ENCODE measurements at places on chromosomes 13 and 19.
A peak's percentile ranks its signal among the peaks of the same experiment; 100 is the strongest.

DNA sequence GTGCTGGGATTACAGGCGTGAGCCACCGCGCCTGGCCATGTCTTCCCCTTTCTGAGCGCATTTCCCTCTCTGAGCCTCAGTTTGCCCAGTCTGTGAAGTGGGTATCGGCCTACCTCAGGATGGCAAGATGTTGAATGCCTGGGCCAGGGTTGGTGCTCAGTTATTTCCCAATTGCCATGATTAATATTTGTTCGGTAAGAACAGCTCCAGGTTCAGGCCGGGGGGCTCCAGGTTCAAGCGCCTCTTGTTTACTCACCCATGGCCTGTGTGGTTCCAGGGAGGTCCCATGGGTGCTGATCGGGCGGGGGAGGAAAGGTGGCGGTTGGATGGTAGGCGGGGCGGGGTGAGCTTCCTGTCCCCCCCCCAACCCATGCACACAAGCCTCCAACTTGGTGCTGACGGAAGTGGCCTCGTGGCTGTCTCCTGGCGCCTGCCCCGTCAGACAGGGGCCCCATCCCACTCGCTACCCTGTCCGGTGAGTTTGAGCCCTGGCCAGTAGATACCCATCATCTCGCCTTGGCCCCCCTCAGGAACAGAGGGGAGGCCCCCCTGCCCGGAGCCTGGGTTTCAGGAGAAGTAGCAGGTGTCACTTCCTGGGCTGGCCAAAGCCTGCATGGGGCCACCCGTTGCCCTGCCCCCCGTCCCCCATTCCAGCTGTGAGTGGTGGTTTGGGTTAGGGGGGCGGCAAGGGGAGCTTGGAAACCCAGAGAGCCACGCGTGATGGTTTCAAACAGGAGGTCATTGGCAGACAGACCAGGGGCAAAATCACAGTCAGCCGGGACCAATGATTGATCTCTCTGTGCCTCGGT, at the start of gene FCHO1:
Gene FCHO1, plus strand, starts transcription at position 375 of the 809 bp plus-strand sequence. CDS start 3,688 bp downstream, outside the sequence.
- DNase-seq = no peak

DNA sequence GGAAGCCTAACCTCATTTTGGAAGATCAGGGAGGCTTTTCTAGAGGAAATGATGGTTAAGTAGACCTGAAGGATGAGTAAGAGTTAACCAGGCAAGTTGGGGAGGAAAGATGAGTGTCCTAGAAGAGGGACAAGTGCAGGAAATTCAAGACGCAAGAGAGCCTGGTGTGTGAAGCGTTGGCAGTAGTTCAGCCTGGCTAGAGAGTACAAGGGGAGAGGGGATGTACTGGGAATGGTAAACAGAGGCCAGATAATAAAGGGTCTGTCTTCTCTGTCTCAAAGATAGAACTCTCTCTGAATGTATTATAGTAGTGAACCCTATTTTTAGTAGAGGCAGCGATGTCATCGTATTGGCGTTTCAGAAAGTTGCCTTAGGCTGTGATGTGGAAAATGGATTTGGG, 9.7 kb downstream of the DPY19L3 start:
- DNase-seq = no peak

- DNase-seq = no peak
Observed at GRCh38 chr13:90362707-90363106, 984.8 kb upstream of the MIR17HG start.

DNA sequence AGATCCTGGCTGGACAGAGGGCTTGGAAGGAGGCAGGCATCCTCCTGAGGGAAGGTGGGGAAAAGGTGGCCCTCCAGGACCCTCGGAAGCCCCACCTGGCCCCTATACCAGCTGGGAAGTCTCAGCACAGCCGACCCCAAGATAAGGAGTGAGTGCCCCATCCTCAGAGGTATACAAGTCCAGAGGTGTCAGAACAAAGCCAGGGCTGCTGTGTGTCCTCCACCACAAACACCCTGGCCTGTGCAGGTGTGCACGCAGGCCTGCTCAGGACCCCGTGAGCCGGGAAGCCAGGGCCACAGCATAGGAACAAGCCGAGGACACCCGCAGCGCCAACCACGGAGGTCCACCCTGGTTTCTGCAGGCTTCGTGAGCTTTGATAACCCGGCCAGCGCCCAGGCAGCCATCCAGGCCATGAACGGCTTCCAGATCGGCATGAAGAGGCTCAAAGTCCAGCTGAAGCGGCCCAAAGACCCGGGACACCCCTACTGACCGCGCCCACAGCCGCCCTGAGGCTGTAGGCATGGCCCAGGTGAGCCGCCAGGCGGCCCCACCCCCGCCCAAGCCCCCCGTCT, 68.6 kb downstream of the CELF5 start:
- no peak for DNase-seq

DNA sequence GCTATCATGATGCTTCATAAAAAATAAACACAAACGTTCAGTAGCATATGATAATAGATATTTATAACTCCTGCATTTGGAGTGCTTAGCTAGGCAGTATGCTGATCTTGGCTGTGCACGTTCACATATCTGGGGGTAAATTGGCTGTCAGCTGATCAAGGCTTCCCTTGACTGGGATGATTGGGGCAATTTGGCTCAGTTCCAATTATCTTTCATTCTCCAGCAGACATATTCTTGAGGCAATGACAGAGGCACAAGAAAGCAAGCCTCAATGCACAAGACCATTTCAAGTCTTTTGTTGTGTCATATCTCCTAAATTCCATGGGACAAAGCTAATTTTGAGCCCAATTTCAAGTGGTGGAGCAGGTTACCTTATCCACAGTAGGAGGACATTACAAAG, 142.0 kb downstream of the DLEU7 start:
- no peak for DNase-seq

DNA sequence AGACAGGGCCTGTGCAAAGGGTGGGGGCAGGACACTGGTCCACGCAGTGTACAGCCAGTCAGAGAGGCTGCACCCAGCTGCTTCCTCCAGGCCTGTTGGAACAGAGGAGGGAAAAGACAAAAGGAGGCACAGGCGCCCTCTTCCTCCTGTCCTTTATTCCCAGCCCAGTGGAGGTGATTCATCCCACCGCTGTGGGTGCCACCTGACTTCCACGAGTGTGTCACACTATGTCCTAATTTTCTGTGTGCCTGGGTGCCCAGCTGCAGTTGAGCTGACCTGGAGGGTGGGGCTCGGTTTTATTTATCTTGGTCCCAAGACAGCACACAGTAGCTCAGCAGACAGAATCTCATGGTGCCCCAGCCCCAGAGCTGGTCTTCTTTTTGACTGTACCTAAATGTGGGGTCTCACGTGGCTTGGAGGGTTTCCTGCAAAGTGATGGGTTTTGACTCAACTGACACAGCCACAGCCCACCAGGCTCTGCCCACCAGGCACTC, 9.0 kb downstream of the EPS15L1 start:
- no peak for DNase-seq

- no peak for DNase-seq
Observed at GRCh38 chr13:67367399-67367798, 137.3 kb upstream of the PCDH9 start.

DNA sequence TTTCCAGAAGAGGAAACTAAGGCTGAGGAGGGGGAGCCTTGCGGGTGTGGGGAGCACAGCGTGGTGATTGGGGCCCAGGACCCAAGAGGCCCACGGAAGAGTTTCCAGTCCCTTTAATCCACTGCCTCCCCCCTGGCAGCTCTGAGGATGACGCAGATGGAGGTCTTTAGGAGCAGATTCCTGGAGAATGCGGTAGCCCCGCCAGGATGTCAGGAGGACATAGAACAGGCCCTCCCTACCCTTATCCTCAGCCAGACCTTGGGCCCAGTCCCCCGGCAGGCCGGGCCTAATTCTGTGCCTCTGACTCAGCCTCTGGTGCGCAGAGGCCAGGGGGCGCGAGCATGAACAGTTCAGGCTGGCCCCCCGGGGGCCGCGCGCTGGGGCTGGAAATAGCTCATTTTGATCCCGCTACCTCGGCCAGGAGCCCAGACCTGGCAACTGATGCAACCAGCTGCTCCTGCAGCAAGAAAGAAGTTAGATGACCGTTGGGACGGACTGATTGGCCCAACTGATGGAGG, 461 bp upstream of the HSPB6 start:
- DNase-seq = peak; percentile 81

DNA sequence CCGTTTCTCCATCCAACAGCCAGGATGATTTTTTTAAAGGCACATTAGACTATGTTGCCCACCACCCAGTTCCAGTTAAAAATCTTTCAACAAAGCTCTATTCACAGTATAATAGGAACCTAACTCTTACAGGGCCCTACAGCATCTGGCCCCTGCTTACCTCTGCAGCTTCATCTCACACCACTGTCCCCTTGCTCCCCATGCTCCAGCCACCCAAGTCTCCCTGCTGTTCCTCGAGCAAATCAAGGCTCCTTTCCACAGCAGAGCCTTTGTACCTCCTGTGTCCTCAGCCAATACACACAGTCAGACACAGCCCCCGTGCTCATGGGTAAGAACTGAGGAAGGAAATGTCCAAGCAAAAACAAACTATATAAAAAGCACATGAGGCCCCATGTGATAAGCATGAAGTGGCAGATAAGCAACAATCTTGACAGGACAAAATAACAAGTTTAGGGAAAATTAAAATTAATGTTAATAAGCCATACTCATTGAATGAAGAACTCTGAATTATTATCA, 67.5 kb downstream of the TSC22D1 start:
- DNase-seq = no peak

Data from brain pericyte (primary cell).